ENCODE measurements at places on chromosomes 6 and 20. TPM values are rescaled to one million over a fixed set of nuclear protein-coding genes. Genes with fewer than 3 reads are reported as not detected.

Gene SLC22A7
- not detected for total RNA-seq

Gene TPX2
- total RNA-seq = 115 TPM

Gene BPIFB2
- total RNA-seq = not detected

Gene CALHM5
- total RNA-seq = 0.05 TPM

Gene SOX18
- total RNA-seq = 1.4 TPM

Gene KIF25
- not detected for total RNA-seq

Gene GLYATL3
- not detected for total RNA-seq

Gene TCF15
- total RNA-seq = not detected

Gene OR2J3
- not detected for total RNA-seq

Gene STMND1
- not detected for total RNA-seq

Gene ZBTB12
- 5.0 TPM for total RNA-seq

Gene THEMIS
- total RNA-seq = not detected

Gene DNAAF9
- 5.5 TPM for total RNA-seq

Gene SSTR4
- total RNA-seq = 0.17 TPM

Gene PRSS35
- total RNA-seq = 0.12 TPM

Gene VPS52
- 19.4 TPM for total RNA-seq

Gene GABRR1
- total RNA-seq = not detected

Gene ATP6V1G2
- 0.69 TPM for total RNA-seq
